T-cell (primary cell): ENCODE measurements at places on chromosomes 5 and 9. TPM values are rescaled to one million over a fixed set of nuclear protein-coding genes. Genes with fewer than 3 reads are reported as not detected.

- DNase-seq: no peak
Measured at GRCh38 chr9:36625006-36625615, 52.4 kb downstream of the MELK start.

DNA sequence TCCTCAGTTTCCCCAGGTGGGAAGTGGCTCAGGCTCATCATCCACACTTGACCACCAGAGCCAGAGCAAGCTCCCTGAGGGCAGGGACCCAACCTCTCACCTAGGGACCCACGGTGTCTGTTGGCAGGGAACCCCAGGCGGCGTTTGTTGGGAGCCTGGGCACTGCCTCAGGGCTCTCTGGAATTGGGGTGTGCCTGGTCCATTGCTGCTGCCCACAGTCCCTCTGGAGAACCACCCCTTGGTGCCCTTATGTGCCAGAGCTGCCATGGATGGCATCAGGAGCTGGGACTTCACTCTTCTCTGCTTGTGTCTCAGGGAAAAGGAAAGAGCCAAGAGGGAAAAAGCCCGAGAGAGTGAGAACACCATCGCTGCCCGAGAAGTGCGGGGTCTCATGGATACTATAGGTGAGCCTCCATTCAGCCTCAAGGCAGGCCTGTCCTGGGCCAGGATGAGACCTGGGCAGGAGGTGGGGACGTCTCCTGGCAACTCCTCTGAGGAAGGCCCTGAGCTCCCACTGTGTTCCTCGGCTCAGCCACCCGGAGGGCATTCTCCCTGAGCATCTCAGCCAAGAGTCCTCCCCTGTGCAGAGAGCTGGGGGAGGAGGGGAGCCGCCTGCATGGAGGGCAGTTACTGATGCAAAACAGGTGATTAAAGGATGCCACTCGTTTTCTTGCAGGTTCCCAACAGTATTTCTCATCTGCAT lies 4.5 kb downstream of the CCDC180 start:
- DNase-seq: no peak

DNA sequence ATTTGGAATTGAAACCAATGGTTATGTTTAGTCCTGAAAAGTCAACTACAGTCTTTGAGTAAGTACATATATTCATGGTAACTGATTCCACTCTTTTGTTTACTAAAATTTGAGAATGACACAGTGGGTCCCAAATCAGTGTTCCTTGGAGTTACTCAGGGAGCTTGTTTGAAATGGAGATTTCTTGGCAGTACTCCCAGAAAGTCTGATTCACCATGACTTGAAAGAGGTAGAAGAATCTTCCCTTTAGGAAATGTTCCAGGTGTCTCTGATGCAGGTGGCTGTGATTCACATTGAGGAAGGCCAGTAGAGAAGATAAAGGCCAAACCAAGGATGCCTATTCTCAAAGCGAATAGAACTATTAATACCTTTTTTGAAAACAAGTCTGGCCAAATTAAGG lies 1078.3 kb downstream of the CDH12 start:
- no peak for DNase-seq

GRCh38 chr9:134040176-134040565 lies 14.9 kb downstream of the BRD3OS start:
- no peak for DNase-seq

DNA sequence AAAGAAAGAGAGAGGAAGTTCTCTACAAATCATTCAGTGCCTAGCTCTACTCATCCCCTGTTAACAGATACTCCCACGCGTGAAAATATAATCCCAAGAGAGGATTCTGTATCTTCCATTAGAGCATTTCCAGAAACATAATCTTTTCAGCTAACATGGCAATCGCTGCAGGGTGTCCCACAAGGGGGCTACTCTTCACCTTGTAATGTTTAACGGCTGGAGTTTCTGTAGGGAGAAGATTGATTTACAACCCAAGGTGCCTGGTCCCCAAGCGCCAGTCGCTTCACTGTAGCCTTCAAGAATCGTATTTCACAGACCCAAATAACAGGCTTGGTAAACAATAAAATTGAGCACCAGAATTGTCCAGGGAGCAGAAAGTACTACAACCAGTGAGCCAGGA lies 318.7 kb downstream of the TLE1 start:
- DNase-seq: no peak

GRCh38 chr5:125148706-125149105 lies 402.3 kb upstream of the ZNF608 start:
- no peak for DNase-seq

DNA sequence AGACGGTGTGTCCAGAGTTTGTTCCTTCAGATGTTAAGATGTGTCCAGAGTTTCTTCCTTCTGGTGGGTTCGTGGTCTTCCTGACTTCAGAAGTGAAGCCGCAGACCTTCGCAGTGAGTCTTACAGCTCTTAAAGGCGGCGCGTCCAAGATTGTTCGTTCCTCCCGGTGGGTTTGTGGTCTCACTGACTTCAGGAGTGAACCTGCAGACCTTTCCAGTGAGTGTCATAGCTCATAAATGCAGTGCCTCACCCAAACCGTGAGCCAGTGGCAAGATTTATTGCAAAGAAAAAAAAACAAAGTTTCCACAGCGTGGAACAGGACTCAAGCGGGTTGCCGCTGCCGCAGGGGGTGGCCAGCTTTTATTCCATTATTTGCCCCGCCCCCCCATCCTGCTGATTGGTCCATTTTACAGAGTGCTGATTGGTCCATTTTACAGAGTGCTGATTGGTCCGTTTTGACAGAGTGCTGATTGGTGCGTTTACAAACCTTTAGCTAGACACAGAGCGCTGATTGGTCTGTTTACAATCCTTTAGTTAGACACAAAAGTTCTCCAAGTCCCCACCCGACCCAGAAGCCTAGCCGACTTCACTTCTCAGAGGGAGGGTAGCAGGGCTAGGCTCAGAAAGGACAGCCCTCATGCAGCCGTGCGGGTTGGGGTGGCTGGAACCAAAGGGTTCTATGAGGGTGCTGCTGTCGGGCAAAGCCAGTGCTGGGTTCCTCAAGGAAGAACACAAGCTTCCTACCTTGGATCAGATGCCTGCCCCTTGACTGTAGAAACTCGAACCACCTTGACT lies 9.1 kb upstream of the RNF130 start:
- DNase-seq: peak; percentile 36

DNA sequence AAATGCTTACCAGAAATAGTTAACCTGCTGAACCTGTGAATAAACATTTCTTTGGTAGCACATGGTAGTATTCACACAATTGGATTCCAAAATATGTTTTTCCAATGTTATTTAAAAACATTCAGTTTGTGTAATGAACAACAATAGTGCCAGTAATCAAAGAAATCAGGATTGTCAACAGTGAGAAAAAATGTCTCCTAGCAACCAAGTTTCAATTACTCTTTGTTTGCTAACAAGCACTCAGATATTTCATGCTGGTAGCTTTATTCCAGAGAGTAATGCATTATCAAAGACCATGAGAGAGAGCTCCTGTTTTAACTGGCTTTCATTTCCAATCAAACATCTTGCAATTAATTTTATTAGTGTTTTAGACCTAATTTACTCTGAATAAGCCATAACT lies 768.1 kb upstream of the GRAMD2B start:
- no peak for DNase-seq

DNA sequence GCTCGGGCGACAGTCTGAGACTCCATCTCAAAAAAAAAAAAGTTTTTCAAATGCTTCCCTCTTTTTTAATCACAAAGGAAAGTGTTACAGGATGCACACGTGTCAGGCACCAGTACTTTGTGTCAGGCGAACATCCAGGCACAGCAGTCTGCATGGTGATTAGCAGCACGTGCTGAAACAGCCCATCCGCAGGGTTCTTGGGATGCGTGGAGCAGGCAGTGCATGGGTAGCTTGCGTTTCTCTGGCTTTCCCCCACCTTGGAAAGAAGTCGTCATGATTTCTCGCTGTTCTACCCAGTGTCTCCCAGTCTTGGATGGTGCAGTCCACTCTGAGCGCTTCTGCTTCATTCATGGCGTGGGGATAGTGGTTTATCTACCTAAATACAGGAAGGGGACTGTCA lies 35.4 kb downstream of the GPR107 start:
- no peak for DNase-seq

GRCh38 chr5:62680121-62680520 lies 101.5 kb downstream of the LRRC70 start:
- DNase-seq: no peak

- DNase-seq: no peak
Measured at GRCh38 chr5:132471151-132471907, 19.2 kb downstream of the IRF1 start.

- no peak for DNase-seq
Measured at GRCh38 chr9:88399966-88400365, 11.7 kb downstream of the SPIN1 start.

- DNase-seq: no peak
Measured at GRCh38 chr5:154732212-154732611, 23.0 kb upstream of the LARP1 start.

DNA sequence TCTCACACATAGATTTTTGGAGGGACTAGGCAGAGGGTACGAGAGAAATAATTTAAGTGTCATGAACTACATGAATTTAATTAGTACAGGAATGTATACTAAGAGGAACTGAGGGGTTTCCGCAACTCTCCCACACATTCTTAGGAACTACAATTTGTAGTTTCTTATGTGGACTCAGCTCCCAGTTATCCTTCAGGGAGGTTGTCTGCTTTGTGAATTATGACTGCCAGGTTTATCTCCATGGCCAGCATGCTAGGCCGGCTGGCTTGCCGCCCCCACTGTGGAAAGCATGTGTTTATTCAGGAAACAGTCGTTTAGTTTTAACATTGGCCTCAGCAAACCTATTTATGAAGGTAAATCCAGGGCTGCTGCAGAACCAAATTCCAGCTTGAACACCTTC lies 415.0 kb downstream of the KCTD16 start:
- no peak for DNase-seq

DNA sequence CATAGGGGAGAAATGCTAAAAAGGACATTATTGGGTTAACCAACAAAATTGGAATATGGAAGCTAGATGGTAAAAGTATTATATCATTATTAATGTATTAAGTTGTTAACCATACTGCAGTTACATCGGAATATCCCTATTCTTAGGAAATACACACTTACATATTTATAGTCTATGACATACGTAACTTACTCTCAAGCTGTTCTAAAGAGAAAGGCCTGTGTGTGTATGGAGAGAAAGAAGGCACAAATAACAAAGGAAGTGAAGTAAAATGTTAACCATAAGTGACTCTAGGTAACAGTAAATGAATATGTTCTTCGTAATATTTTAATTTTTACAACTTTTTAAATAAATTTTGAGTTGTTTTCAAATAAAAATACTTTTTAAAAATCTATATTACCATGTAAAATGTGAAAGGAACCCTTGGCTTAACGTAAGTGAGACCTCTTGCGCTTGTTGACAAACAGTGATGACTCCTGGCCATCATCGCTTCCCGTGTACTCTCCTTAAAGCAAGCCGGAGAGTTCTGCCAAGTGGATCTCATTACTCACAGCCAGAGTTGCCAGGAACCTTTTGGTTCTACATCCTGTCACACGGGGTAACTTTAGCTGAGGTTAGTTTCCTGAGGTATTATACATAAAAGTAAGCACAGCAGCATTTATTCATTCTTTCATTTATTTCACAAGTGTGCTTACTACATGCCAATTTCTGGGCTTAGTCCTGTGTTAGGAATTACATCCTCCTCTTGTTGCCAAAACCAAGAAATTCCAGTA lies 165.4 kb downstream of the EPB41L4A start:
- DNase-seq: no peak

DNA sequence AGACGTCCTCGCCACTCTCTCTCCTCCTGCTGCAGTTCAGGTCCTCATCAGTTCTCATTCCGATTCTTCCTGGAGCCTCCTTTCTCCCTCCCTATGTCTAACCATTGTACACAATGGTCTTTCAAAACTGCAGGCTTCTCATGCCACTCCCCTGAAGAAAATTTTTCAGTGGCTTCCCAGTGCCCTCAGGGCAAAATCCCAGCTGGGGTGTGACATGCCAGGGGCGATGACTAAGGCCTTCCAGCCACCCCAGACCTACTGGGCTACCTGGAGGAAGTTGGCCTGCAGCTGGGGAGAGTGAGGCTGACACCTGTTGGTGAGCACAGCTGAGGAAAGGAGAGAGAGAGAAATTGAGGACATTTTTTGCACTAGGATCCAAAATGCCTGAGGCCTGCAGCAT lies 65.2 kb downstream of the SREK1 start:
- no peak for DNase-seq

GRCh38 chr9:93812410-93812668 lies 142.8 kb downstream of the BARX1 start:
- DNase-seq: no peak

- DNase-seq: no peak
Measured at GRCh38 chr5:16669776-16670175, 53.0 kb upstream of the RETREG1 start.

GRCh38 chr9:16752601-16753000 lies 117.9 kb downstream of the BNC2 start:
- no peak for DNase-seq

DNA sequence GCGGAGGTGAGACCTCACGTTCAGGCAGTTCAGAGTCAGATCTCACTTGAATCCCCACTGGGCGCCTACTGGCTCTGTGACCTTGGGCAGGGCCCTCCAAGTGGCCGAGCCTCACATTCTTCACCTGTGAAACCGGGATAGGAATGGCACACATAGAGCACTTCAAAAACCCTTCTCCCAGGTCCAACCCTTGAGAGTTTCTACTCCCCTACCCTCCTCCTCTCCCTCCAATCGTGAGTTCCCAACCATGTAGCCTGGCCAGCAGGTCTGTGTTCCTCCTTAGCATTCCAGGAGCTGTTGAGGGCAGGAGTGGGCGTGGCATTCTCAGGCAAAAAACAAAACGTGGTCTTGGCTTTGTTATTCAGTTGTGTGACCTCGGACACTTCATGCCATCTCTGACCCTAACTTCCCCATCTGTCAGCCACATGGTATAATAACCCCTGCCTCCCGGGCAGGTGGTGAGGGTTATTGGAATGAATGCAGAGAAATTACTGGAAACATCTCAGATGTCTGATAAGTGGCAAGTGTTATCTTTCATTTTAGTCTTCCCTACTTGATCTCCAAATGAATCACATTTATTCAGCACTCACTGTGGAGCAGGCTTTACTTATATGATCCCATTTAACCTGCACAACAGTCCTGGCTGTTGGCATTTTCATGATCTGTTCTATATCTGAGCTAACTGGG lies 112.8 kb upstream of the BOD1 start:
- DNase-seq: no peak

DNA sequence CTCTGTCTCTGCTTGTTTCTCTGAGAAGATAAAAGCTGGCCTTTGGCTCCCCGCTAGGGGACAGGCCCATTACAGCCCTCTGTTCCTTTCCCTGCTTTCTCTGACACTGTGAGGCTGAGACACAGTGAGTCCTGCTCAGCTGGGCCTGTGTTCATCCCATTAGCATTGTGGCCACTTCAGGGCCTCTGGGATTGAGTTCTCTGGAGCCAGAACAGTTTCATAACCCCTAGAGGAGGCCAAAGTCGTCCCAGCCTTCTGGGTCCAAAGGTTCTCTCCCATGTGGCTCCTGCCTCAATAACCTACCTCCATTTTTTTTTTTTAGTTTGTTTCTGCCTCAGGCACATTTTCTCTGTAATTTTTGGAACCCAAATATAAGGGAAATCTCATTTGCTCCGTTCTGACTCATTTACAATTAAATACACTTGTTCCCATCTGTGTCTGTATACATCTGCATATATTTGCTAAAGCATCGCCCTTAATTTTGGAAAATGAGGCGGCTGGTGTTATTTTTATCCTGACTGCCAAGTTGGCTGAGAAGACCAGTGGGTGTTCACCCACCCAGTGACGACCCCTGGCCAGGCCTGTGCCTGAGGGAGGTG lies 27.3 kb upstream of the CTNNA1 start:
- DNase-seq: no peak

Gene HSDL2
- 11.8 TPM for total RNA-seq

Gene HTR1A
- not detected for total RNA-seq

Gene HMCN2
- total RNA-seq: not detected

Gene INSL4
- not detected for total RNA-seq

Gene IER5L
- 6.7 TPM for total RNA-seq

Gene COX7C
- 406 TPM for total RNA-seq

Gene SHC3
- total RNA-seq: 0.19 TPM

Gene DRD1
- total RNA-seq: not detected
